ENCODE measurements at places on chromosomes 5 and 9. TPM values are rescaled to one million over a fixed set of nuclear protein-coding genes. Genes with fewer than 3 reads are reported as not detected.

- DNase-seq, result peak; percentile 96
These were observed 1.1 kb downstream of the ZNF367 start for GRCh38 chr9:96417051-96417586.

DNA sequence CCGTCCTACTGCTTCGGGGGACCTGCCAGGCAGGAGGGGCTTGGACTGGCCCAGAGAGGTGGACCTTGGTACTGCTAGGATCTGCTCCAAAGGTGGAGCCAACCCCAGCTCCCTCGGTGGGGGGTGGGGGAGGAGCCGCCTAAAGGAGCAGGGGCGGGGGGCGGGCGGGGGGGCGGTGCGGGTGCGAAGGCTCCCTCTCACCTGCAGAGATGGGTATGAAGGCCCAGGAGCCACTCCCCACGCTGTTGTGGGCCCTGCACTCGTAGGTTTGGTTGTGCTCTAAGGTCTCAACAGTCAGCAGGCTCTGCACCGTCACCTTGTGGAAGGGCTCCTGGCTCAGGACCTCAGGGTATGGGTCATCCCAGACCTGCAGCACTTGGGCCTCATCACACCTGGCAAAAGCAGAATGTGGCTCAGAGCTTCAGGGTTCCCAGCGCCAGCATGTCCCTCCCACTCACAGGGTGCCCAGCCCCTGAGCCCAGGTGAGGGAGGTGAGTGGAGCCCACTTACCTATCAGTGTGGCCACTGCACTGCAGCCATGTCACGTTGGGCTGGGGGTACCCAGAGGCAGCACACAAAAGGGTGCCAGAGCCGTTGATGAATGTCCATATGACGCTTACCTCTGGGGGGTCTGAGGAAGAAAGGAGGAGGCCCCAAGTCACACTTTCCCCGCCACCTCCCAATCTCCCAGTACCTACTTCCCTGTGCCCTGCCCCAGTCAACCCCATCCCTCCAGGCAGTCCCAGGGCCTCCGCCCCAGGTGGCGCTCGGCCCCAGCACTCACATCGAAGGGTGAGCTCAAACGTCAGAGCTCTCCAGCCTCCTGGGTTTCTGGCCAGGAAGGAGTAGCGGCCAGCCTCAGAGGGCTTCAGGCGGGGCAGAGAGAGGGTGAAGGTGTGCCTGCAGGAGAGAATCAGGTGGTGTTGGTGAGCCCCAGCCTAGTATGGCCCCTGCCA lies 16.4 kb downstream of the CSF1R start:
- no peak for DNase-seq

IL13 gene
- not detected for total RNA-seq

SLC46A2 gene
- 0.11 TPM for total RNA-seq

DNA sequence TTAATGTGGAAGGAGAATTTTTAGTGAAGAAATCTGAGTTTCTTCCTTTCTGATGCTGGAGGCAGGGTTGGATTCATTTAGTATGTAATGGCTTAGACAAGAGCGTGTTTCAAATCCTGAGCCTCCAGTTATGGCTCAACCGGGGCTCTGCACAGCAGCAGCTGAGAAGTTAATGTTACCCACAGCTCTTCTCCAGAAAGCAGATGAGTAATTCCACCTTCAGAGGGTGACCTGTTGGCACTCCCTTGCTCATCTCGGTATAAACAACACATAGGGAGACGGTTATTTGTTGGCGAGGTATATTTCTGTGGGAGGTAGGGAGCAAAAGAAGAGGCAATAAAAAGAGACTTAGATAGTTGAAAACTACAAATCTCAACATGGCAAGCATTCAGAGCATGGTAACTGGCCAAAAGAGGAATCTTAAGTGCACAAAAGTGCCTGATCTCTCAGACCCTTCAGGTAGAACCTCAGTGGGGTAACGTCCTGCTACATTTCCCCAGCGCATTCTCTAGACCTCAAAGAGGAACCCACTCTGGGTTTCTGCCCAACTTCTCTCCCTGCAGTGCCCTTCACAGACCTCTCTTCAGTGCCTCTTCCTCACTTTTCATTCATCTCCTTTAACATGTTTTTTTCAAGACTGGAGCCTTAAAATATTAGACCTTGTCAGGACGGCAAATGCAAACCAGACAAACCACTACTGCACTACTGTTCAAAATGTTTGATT lies 417.5 kb upstream of the ADAMTSL1 start:
- no peak for DNase-seq

DNA sequence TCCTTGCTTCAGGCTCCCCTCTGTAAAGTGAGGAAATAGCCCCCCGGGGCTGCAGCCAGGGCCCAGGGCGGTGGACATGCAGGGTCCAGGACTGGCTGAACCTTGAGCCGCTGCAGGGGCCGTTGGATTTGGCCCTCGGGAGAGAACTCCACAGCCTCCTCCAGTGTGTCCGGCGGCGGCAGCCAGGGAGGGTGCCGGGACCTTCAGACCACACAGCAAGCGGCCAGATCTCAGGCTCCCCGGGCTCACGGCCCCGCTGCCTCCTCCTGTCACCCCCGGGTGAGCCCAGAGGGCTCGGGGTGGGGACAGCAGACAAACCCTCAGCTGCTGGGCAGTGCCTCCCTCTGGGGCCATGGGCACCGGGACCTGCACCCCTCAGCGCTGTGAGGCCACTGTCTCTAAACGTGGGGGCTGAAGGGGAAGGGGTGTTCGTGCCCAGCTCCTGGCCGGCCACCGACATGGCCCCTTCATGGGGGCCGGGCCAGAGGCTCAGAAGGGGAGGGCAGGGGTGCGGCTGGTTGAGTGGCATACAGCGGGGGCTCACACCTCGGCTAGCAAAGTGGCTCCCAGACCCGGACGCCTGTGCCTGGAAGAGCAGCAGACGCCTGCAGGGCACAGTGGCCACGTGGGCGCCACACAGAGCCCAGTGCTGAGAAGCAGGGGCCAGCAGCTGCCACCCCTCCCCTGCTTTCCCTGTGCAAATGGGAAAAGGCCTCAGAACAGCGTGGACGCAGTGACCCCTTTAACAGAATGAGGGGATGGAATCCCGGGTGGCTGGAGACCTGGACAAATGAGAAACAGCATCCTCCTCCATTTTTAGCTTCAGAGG lies 19.7 kb downstream of the SLC9A3 start:
- DNase-seq, result no peak

- DNase-seq, result no peak
These were observed 2.4 kb downstream of the PIP5KL1 start for GRCh38 chr9:127927988-127928675.

All from spinal cord (tissue), 10 donors.